Astrocyte of the cerebellum (primary cell): ENCODE measurements at places on chromosomes 5 and 9.

- no peak for DNase-seq
Observed at GRCh38 chr5:15690611-15691010, 190.6 kb downstream of the FBXL7 start.

DNA sequence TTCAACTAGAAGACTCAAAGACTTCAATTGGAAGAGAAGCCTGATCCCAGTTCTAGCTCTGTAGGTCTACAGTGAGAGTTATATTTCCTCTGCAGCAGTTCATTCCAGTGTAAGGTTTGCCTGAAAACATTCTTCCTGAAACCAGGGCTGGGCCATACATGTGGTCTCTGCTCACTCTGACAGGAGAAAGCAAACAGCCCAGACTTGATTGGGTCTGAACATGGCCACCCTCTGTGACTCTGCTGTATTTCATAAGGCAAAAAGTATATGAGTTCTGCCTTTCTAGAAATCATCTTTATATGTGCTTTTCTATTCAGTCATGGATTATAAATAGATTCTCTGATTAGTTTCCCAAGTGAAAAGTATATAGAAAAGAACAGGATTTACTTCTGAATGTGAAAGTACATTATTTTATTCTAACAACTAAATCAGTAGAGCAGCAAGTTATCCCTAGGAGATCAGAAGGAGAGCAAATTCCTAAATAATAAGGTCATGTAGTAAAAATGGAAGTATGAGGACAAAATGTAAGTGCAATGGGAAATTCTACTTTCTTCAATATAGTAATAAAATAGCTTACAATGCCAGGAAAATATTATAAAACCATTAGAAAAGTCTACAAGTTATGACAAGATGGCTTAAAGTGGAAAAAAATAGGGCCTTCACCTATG lies 144.3 kb downstream of the EFNA5 start:
- DNase-seq, result no peak

DNA sequence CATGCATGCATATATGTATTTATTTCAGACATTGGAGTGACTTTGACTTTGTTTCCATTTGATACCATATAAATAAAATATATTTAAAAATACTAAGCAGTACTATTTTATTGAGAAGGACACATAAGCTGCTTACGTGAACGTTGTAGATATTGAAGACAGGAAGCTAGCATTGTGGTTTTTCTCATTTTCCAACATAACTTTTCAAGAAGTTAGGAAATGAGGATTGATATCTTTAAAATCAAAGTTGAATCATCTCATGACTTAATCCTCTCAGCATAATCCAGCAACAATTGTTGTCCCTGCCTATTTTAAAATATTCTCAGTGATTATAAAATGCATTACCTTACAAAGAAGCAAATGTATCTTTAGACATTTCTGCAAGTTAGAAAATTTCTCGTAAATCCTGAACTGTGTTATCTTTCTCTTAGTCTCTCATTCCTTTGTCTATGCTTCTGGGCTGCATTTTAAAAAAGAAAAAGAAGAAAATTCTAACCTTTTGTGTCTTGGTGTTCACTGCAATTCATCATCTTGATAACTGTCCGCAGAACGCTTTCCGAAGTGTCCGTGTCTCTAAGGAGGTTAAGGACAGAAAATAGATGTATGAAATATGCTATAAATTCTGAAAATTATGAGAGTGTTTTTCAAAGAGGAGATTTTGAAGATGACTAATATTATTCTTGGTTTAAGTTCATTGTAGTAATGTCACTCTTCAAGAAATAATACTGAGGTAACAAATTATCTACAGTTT lies 1089.9 kb upstream of the CDH6 start:
- DNase-seq, result no peak

GRCh38 chr9:94861589-94862272 lies 135.2 kb downstream of the AOPEP start:
- DNase-seq, result no peak

DNA sequence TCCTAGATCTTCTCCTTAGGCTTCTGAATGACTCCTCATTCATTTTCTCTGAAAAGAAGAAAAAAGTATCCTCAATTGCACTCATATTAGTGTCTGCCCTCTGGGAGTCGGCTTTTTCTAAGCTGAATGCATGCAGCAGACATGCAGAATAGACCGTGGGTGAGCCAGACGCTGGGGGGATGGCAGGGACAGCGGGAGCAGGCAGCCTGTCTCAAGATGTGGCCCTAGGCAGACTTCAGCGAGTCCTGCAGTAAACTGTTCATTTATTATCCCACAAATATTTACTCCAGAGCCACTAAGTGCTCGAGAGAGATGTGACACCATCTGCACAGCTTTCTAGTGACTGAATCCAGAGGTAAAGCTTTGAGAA lies 164.9 kb upstream of the RAI14 start:
- DNase-seq, result no peak

DNA sequence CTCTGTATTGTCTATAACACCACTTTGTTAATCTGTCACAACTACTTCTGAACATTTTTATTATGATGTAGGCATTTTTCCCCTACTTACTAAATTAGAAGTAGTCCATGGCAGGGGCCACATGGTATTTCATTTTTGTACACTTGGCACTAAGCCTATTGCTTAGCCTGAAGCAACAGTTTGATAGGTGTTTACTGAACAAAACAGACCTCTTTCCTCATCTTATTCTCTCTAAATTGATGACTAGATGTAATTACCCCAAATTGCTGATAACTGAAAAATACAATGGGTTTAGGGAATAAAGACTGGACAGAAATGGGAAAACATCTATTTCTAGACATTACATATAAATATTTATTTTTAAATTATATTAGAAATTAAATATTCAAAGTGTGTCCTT lies 633.8 kb downstream of the SLCO4C1 start:
- no peak for DNase-seq
